Stimulated activated naive B cell treated with anti-CD40 and anti-IgM and Interleukin-4, amounts not matched to agents 10 μg/mL and 1 μg/mL and 100 μg/mL, for 72 hours (primary cell): ENCODE measurements at places on chromosomes 16 and 17.

DNA sequence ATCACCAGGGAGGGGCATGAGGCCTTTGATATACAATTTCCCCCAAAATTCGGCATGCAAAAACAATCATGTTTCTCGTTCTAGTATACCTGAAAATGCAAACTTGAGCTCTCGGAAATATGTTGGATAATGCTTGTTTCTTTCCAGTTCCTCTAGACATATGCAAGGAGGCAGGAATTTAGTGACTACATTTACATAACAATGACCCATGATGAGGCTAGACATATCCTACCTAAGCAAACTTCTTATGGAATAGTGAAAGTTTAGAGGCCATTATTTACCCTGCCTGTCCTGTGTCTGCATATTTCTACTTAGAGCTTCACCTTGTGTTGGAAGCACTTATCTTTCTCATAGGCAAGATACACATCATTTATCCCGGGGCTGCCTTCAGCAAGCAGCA lies 514.6 kb downstream of the KCNJ2 start:
- DNase-seq = no peak

GRCh38 chr16:27378871-27379481 lies 23.0 kb upstream of the IL21R start:
- no peak for DNase-seq

- DNase-seq = no peak
These were observed 32.3 kb downstream of the SNTB2 start for GRCh38 chr16:69219279-69219678.

GRCh38 chr16:14070555-14070876 lies 603 bp upstream of the MRTFB start:
- DNase-seq = no peak

- DNase-seq = no peak
These were observed 756 bp downstream of the TAX1BP3 start for GRCh38 chr17:3667366-3668278.
